ENCODE measurements at places on chromosomes 5 and 9.

DNA sequence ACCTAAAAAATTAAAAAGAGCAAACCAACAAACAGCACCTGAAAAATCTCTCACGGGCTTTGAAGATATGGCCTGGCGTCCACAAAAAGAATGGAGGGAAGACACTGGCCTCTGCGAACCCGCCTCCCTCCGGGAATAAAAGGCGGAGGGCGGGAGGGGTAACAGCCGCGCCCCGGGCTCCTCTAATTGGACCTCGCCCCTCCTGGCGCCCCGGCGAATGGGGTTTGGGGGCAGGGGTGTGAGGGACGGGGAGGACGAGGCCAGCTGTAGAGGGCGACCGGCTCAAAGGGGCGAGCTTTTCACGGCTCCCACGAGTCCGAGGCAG, 753 bp downstream of the FANCC start:
- peak; percentile 65 for DNase-seq

DNA sequence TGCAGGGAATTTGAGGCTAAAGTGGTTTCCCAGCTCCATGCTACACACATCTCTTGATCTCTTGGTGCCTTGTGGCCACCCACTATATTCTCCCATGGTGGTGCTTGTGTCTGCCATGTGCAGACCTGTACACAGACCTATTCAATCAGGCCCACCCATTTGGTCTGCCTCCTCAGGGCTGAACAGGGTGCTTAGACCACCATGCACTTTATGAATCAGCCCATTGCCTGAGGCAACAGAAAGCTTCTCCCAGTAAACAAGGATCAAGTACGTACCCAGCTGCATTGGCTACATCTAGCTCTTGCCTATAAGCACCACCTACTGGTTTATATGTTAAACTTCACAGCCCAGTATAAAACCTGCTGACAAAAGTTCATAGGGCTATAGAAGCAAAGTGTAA, 664.3 kb upstream of the EDIL3 start:
- no peak for DNase-seq

DNA sequence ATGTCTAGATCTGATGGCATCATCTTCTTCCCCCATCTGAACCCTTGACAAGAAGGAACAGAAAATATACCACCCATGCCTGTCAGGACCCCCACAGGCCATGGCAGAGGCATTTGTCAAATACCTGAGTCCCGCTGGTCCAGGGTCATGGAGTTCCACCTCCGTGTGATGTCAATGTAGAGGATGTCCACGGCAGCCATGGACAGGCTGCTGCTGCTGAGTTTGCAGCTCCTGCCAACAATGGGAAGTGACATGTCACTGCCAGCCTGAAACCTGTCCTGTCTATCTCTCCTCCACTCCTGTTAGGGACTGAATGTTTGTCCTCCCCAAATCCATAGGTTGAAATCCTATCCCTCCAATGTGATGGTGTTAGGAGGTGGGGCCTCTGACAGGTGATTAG, 208.8 kb downstream of the DAB2IP start:
- no peak for DNase-seq

DNA sequence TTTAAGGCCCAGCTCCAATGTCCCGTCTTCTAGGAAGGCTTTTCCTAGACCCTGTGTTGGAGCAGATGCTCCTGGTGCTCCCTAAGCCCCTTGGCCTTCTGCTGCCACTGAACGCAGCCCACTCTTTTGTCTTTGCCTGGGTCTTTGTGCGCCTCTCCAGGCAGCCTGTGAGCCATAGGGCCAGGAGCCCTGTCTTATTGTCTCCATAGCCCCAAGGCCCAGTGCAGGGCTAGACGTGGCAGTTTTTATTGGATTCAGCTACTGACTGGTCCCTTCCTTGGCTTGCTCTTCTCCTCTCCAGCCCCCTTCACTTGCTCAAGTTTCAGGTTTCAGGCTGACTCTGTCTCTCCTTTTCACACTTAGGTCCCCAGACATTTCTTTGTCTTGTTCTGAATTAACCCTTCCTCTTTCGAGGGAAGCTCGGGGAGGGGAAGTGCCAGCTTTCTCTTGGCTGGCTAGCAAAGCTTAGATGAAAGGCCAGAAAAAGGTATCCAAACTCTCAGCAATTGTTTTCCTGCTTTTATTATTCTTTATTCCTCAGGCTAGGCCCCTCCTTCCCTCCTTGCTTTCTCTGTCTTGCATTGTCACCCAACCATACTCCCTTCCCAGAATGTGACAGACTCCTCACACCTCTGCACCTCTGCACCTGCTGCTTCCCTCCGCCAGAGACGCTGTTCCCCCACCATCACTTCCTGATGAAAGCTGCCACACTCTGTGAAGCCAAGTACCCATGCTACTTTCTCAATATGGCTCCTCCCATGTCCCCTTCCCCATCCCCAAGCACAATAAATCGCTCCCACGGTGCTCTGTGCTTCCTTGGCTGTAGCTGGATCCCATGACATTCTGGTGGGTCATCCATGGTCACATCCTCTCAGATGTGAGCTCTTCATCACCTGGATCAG, 101.6 kb upstream of the CPEB4 start:
- DNase-seq, result peak; percentile 7

DNA sequence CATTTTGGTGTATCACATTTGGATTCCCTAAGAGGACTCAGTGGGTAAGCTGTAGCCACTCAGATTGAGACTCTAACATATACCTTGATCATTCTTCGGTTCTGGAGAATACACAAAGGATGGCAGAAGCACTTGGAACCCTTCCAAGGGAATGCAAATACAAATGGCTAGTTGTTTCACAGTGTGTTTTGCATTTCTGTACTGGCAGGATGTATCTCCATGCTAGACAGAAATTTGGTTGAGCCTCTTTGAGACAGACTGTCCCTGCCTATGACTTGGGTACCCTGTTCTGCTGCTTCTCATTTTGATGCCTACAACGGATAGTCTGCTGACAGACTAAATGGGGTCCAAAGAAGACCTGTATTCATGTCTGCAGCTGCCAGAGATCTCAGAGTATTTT, 273.5 kb downstream of the TMEM38B start:
- no peak for DNase-seq

DNA sequence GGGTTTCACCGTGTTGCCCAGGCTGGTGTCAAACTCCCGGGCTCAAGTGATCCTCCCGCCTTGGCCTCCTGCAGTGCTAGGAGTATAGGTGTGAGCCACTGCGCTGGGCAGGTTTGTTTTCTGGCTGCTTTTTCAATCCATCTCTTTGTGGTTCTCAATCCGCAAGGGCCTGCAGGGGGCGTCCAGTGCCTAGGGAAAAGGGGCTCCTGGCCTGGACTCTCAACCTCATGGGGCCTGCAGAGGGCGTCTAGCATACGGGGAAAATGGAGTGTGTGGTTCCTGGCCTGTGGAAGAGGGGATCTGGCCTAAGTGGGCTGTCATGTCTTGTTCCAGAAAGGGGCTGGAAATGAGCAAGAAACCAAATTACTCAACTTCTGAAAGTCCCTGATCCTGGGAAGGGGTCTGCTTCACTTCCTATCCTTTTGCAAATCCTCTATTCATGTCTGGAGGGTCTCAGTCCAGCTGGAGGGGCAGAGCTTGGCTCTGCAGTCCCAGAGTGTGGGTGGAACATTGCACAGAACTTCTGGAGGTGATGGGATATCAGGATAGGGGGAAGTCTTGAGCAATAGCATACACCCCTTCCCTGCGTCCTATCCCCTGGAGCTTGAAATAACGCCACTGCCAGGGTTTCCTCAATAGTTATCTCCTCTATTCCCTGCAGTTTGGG, 12.7 kb upstream of the CCL27 start:
- peak; percentile 77 for DNase-seq

- peak; percentile 17 for DNase-seq
These were observed 43.4 kb upstream of the TMC1 start for GRCh38 chr9:72477930-72478518.

DNA sequence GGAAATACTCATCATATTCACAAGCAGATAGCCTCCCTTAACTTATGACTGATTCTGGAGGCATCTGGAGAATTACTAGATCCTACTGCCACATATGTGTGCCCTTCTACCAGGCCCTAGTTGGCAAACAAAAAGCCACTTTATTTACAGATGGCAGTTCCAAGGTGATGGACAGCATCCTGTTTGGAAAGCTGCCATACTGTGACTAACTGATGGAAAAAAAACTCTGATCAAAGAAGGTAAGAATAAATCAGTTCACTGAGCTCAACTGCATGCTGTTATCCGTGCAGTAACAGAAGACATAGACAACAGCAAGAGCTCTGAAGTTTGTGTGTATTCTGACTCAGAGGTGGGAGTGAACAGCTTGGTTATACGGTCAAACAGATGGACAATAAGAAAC, 279.8 kb upstream of the POU5F2 start:
- no peak for DNase-seq

DNA sequence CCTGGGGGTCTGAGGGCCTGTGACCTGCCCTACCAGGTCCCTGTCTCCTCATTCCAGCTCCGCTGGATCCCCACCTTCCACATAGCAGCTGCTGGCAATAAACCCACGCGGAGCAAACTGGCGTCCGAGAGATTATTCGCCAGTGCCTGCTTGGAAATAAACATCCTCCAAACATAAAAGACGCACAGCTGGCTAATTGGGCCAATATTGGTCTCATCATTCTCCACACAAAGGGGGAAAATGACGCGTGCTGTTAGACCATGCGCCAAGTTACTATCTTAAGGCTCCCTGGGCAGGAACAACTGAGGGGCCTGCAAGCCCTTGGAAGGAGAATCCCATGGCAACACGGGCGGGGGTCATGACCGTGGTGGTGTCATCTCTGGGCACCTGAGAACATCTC, 73.3 kb upstream of the SARDH start:
- no peak for DNase-seq

DNA sequence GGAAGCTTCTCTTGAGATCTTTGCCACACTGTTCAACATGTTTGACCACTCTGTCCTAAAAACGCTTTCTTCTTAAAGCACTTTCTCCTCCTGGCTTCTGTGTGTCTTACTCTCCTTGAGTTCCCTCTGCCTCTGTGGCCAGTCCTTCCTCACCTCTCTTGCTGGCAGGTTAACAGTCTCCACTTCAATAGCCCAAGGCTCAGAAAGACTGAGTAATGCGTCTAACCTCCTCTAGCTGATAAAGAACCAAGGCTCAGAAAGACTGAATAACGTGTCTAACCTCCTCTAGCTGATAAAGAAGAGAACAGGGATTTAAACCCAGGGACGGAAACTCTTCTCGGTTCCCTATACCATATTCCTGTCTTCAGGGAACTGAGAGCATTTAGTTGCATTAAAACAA, 205.2 kb downstream of the AOPEP start:
- DNase-seq, result no peak

GRCh38 chr5:72956324-72957140, 691 bp downstream of the FCHO2 start:
- DNase-seq, result peak; percentile 31

DNA sequence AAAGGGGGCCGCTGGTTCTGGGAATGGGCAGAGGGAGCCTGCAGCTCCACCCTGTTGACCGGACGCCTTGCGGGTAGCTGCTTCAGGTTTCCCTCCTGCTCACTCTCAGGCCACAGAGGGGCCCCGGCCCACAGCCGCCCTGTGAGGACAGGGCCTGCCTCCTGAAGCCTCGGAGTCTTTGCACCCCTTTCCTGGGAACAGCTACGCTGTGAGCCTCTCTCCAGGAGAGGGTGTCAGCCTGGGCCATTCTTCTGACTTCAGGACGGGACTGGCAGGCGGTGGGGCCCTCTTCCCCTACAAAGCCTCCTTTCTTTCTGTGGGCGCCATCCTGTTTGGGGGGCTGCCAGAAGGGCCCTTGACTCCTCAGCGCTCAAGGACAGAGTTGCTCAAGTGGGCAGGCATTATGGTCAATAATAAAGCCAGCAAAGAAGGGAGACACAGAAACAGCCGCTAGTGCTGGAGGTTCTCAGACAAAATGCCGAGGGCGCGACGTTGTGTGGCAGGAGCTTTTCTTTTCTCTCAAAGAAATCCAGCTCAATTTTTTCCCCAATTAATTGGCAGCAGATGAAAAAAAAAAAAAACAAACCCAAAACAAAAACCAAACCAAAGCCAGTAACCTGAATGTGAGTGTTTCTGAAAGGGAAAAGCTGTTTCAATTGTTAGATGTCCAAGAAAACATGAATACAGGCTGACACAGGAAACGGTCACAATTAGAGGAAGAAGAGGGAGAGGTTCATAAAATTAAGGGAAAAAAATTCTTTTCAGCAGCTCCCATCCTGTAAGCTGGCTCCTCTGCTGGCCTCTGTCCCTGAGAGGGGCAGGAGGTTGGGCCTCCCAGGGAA, 12.8 kb upstream of the SLC25A51 start:
- no peak for DNase-seq

GRCh38 chr5:6659941-6660684, 26.9 kb downstream of the SRD5A1 start:
- DNase-seq, result no peak

- DNase-seq, result no peak
These were observed 138.4 kb upstream of the IER5L start for GRCh38 chr9:129316281-129317030.

GRCh38 chr5:14908172-14908571, 36.6 kb upstream of the ANKH start:
- DNase-seq, result no peak
